ENCODE measurements at places on chromosomes 3 and 15. TPM values are rescaled to one million over a fixed set of nuclear protein-coding genes. Genes with fewer than 3 reads are reported as not detected.

GRCh38 chr3:43316783-43317460, 30.6 kb downstream of the SNRK start:
- H3K4me3 ChIP-seq: no peak overlapping the region
- no peak for DNase-seq

GRCh38 chr3:143753006-143753405, 95.3 kb downstream of the SLC9A9 start:
- no peaks in the 10 kb centered on the region for H3K4me1 ChIP-seq
- H3K27ac ChIP-seq: no peak overlapping the region
- no peaks in the 10 kb centered on the region for H3K27me3 ChIP-seq
- H3K36me3 ChIP-seq: no peaks in the 10 kb centered on the region
- no peak overlapping the region for H3K4me3 ChIP-seq

DNA sequence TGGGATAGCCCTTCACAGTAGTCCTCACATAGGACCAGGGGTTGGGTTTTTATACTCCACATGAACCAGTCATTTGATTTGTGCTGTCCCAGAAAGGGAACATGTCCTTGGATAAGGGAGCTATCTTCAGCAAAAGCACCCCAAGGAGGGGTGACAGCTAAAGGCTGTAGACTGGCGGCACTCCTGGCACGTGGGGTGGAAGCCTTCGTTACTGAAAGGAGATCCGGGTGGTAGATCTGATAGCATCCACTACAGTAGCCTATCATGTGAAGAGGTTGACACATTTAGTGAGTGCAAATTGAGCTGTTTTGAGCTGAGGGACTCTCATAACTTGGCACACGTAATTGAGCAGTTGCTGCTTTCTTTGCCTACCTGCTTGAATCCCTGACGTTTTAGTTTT, 588.8 kb upstream of the GOLIM4 start:
- no peak overlapping the region for H3K4me3 ChIP-seq
- H3K36me3 ChIP-seq: no peaks in the 10 kb centered on the region
- peaks cover 17% of the 10 kb centered on the region for H3K4me1 ChIP-seq
- no peak overlapping the region for H3K27ac ChIP-seq

DNA sequence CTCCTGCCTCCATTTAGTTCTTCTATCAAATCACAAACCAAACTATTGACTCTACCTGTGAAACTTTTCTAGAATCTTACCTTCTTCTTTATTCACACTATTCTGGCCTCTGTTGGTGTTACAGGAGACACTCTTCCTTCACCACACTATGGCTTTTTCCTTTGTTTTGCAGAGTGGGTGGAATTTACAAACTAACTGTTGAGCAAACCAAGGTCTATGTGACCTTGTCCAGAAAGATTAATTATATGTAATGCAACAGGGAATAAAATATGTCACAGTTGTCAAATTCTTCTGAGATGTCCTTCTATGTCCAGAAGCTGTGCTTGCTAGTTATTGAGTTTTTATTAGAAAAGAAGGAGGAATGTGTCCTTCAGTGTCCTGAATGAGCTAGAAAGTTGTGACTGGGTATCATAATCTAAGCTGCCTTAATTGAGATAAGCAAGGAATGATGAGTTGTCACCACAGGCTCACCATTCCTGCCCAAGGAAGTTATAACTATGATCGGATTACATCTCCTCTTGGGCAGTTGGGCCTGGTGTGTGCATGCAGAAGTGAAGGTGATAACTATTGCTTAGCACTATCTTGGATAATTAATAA, 21.7 kb downstream of the ARL14 start:
- H3K27ac ChIP-seq: no peak overlapping the region
- H3K4me1 ChIP-seq: peaks cover 12% of the 10 kb centered on the region
- H3K36me3 ChIP-seq: no peaks in the 10 kb centered on the region
- H3K4me3 ChIP-seq: no peak overlapping the region

- H3K36me3 ChIP-seq: no peaks in the 10 kb centered on the region
- H3K4me1 ChIP-seq: peaks cover 20% of the 10 kb centered on the region
- H3K27me3 ChIP-seq: no peaks in the 10 kb centered on the region
- H3K4me3 ChIP-seq: no peak overlapping the region
Observed at GRCh38 chr3:30399394-30400181, 206.8 kb upstream of the TGFBR2 start.

DNA sequence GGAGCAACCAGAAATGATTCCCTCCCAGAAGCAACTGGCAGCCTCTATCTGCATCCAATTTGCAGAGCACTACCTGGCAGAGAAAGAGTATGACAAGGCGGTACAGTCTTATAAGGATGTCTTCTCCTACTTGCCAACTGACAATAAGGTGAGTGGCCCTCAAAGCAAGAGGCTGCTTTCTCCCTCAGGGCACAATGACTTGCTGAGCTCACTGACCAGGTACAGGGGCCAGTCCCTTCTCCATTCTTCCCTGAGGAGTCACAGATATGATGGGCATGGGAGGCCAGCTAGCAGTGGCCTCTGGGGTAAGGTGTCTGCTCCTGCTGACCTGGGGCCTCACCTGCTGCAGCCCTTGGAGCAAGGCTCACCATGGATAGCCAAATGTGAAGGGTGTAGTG, 20.3 kb downstream of the CSRNP1 start:
- DNase-seq: no peak
- H3K27ac ChIP-seq: no peak overlapping the region
- no peak overlapping the region for H3K4me3 ChIP-seq
- no peaks in the 10 kb centered on the region for H3K4me1 ChIP-seq

- no peak overlapping the region for H3K4me3 ChIP-seq
- no peak for DNase-seq
- no peak overlapping the region for H3K27ac ChIP-seq
- H3K36me3 ChIP-seq: no peaks in the 10 kb centered on the region
Observed at GRCh38 chr15:59243622-59244021, 37.0 kb downstream of the LDHAL6B start.

GRCh38 chr3:58101499-58102389, 93.5 kb downstream of the FLNB start:
- no peak for DNase-seq
- H3K4me1 ChIP-seq: no peaks in the 10 kb centered on the region
- no peaks in the 10 kb centered on the region for H3K27me3 ChIP-seq

- peaks cover 14% of the 10 kb centered on the region for H3K27me3 ChIP-seq
- DNase-seq: peak; percentile 46
- H3K4me3 ChIP-seq: peak within 1 kb of the TSS; percentile 36
- H3K4me1 ChIP-seq: no peaks in the 10 kb centered on the region
- H3K27ac ChIP-seq: no peak within 1 kb of the TSS
- no peaks in the 10 kb centered on the region for H3K36me3 ChIP-seq
Observed at GRCh38 chr3:116445311-116445841, at the start of gene LSAMP. TSS of gene LSAMP (minus strand) at chr3:116445487.

GRCh38 chr15:28962851-28963710, 77.3 kb downstream of the APBA2 start:
- H3K36me3 ChIP-seq: no peaks in the 10 kb centered on the region
- DNase-seq: no peak
- no peak overlapping the region for H3K4me3 ChIP-seq
- H3K4me1 ChIP-seq: no peaks in the 10 kb centered on the region
- no peak overlapping the region for H3K27ac ChIP-seq

GRCh38 chr15:62378772-62379498, 213.8 kb upstream of the C2CD4B start:
- H3K27ac ChIP-seq: no peak overlapping the region
- DNase-seq: no peak
- no peaks in the 10 kb centered on the region for H3K4me1 ChIP-seq
- H3K27me3 ChIP-seq: peaks cover 38% of the 10 kb centered on the region
- H3K4me3 ChIP-seq: no peak overlapping the region
- H3K36me3 ChIP-seq: no peaks in the 10 kb centered on the region

DNA sequence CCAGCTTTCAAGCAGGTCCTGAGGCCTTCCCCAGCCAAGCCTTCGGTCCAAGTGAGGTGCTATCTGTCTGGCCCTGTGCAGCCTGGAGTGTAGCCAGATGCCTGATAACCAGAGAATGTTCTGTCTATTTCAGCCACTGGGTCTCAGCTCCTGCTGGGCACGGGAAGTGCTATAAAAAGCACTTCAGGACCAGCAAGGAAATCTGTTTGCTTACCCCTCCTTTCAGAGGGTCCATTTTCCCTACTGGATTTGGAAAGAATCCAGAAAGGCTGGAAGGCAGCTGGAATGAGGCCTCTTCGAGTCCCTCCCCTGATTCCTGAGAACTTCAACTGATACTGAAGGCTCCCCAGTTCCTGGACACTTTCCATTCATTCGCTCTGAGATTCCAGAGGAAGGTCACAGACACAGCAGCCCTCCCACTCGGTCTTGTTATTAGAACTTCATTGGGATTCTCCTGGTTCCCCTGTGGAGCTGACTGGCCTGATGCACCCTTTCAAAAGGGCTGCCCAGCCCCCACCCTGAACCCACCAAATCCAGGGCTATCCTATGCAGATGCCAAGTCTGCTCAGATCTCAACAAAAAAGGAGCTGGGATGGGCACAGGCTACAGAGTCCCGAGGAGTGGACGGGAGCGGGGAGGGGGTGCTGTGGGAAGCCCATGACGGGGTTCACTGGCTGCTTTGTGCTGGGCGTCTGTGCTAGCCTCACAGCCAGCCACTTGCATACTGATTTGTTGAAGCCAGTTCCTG, 70.4 kb downstream of the UMPS start:
- H3K4me1 ChIP-seq: peaks cover 34% of the 10 kb centered on the region
- no peak overlapping the region for H3K4me3 ChIP-seq
- H3K27ac ChIP-seq: peak overlapping the region; percentile 93
- H3K36me3 ChIP-seq: no peaks in the 10 kb centered on the region

GRCh38 chr3:190444576-190445145, 5.0 kb downstream of the TMEM207 start:
- H3K4me3 ChIP-seq: no peak overlapping the region
- H3K27me3 ChIP-seq: no peaks in the 10 kb centered on the region
- no peaks in the 10 kb centered on the region for H3K4me1 ChIP-seq
- H3K36me3 ChIP-seq: no peaks in the 10 kb centered on the region
- no peak for DNase-seq

DNA sequence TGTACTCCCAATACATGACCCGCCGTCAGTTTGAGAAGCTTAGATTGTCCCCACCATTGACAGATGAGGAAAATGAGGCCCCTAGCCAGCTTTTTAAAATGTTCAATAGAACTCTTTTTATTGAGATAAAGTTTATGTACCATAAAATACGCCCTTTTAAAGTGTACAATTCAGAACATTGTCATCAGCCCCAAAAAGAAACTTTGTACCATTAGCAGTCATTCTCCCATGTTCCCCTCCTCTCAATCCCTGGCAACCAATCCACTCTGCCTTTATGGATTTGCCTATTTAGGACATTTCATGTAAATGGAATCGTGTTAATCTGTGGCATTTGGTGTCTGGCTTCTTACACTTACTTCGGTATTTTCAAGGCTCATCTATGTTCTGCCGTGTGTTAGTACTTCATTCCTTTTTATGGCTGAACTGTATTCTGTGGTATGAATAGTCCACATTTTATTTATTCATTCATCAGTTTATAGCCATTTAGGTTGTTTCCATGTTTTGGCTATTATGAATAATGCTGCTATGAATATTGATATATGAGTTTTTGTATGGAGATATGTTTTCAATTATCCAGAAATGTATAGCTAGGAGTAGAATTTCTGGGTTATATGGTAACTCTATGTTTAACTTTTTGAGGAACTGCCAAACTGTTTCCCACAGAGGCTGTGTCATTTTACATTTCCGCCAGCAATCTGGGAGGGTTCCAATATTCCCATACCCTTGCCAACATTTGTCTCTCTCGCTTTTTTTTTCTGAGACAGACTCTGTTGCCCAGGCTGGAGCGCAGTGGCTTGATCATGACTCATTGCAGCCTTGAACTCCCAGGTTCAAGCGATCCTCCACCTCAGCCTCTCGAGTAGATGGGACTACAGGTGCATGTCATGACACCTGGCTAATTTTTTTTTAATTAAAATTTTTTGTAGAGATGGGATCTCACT, 15.3 kb upstream of the PTPN23 start:
- H3K4me1 ChIP-seq: no peaks in the 10 kb centered on the region
- H3K36me3 ChIP-seq: no peaks in the 10 kb centered on the region
- H3K27me3 ChIP-seq: no peaks in the 10 kb centered on the region
- no peak overlapping the region for H3K27ac ChIP-seq

Gene CRYGS
- total RNA-seq: 1.3 TPM

Gene IL17RB
- 8.4 TPM for total RNA-seq

Gene TCF12
- total RNA-seq: 135 TPM

Gene A4GNT
- total RNA-seq: not detected

Gene DOCK3
- total RNA-seq: 1.3 TPM

Gene CCDC191
- 5.4 TPM for total RNA-seq

Gene LMLN
- 7.7 TPM for total RNA-seq
